HAP-1 (cell line): ENCODE measurements at places on chromosomes 2 and 18.

GRCh38 chr2:124325667-124326440 lies 300.8 kb downstream of the CNTNAP5 start:
- peak; percentile 54 for DNase-seq

GRCh38 chr2:146584316-146584715 lies 1260.5 kb upstream of the ACVR2A start:
- peak; percentile 33 for DNase-seq

DNA sequence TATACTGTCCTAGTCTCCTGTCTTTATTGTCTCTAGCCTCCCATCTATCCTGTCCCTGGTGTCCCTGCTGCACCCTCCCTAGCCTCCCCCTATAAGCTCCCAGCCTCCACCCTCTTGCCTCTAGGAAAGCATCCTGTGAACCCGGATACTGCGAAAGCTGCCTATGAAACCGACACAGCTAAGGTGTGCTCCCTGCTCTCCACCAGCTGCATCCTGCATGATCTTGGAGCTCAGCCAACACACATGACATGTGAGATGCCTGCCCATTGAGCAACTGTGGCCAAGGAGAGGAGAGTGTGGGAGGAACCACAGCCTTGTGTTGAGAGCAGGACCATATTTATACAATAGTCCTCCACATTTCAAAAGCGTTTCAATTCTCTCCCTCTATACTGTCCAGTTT lies 187.1 kb downstream of the ZBTB7C start:
- no peak for DNase-seq

- DNase-seq: no peak
Measured at GRCh38 chr2:238098901-238099713, 1.0 kb upstream of the ESPNL start.

GRCh38 chr2:220894069-220894468 lies 678.0 kb downstream of the EPHA4 start:
- DNase-seq: no peak

GRCh38 chr2:233712611-233713261 lies at the start of gene UGT1A5:
Gene UGT1A5 (plus strand): TSS chr2:233712907. CDS start chr2:233712992, 85 bp downstream.
- DNase-seq: no peak

GRCh38 chr2:122713800-122714199 lies 958.3 kb downstream of the TSN start:
- no peak for DNase-seq

DNA sequence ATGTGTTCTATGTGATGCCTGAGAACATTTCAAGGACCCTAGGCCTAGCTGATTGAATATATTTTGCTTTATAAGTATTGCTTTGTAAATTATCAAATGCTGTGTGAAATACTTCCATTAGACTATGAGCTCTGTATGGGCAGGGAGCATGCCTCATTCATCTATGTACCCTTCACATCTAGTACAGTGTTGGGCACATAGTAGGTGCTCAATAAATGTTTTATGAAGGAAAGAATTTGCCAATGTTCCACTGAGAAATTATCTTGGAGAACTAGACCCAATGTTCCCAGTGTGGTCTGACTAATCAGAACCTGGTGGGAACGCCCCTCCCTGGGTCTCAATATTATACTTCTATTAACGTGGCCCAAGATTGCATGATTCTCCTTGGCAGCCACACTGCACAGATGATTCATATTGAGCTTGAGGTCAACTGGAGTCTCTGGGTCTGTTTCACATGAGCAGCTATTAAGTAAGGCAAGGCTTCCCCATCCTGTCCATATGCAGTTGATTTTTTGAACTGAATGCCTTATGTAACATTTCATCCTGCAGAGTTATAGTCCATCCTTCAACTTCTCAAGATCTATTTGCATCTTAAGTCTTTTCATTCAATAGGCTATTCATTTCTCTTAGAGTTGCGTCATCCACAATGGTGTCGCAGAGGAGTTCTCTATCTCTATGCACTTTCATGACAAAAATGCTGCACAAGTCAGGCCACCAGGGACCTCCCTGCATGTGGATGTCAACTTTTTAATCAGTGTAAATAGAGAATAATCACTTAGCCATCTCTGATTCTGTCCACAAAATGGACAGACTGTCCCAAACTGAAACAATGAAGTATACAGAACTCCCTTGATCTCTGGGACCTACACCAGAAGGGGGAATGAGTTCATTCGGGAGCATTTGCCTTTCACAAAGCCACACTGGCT lies 257.6 kb downstream of the CYP26B1 start:
- DNase-seq: no peak

- no peak for DNase-seq
Measured at GRCh38 chr2:24009680-24010476, at the start of gene MFSD2B. Gene MFSD2B (plus strand): TSS chr2:24010085. CDS start chr2:24010097, 12 bp downstream.
